ENCODE measurements at places on chromosomes 11 and 22. TPM values are rescaled to one million over a fixed set of nuclear protein-coding genes. Genes with fewer than 3 reads are reported as not detected.

Gene FGF4
- not detected for total RNA-seq

Gene OR52N4
- not detected for total RNA-seq

Gene MS4A6E
- not detected for total RNA-seq

Gene TSKU
- total RNA-seq = 25.2 TPM

Gene CHST1
- 0.54 TPM for total RNA-seq

DNA sequence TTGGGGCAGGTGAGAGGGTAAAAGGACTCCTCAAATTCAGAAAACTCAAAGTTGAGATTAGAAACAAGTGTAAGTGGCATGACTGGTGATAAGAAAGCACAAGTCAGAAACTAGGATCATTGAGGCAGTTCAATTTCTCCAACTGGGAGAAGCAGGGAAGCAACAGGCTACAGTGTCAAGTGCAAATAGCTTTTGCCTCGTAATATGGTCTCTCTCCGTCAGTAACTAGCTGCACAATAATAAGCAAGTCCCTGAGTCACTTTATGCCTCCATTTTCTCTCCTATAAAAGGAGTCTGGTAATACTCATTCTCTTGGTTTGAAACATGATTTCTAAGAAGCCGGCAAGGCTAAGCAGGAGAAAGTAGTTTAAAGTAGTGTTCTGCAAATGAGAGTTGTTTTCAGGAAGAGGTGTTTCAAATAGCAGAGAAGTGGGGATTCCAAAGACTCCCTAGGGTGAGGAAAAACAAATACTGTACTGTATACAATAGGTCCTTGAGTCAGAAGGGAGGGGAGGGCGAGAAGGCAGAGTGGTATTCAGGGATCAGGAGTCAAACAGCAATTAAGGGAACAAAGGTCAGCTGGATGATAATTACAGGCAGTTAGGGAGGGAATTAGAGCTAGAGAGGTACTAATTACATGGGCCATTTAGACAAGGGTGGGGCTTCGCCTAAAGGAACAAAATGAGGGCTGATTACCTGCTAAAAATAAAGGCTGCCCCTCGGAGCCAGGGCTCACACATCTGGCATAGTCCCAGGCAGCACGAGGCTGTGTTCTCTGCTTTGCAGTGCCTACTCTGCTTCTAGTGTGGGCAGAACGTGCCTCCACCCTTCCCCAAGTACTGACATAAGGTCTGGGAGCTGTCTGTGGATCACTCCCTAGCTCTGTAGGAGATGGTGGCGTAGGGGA is 96.0 kb upstream of the BDNF start:
- no peak for DNase-seq

GRCh38 chr11:66011785-66012303 is at the start of gene CST6:
Gene CST6 (plus strand): TSS chr11:66012008. CDS start chr11:66012045, 37 bp downstream.
- no peak for DNase-seq

- DNase-seq = no peak
These were observed 10.1 kb upstream of the ACR start for GRCh38 chr22:50727678-50728522.

DNA sequence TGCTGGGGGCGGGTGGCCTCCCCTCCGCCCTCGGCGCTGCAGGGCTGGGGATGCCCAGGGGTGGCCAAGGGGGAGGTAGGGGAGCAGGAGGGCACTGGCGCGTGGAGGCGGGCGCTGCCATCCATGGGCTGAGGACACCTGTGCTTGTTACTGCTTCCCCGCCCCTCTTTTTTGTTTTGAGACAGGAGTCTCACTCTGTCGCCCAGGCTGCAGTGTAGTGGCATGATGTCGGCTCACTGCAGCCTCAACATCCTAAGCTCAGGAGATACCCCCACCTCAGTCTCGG is 683 bp upstream of the FADS3 start:
- no peak for DNase-seq

GRCh38 chr11:121672630-121673487 is 220.1 kb upstream of the SORL1-AS1 start:
- DNase-seq = no peak

Data from pancreas (tissue), 10 donors.